ENCODE measurements at places on chromosomes 7 and 10.

GRCh38 chr10:128908099-128908498, 558.9 kb upstream of the MGMT start:
- DNase-seq: no peak

- no peak for DNase-seq
Measured at GRCh38 chr10:116084161-116084560, 188.8 kb downstream of the GFRA1 start.

GRCh38 chr7:132116369-132116768, 459.9 kb downstream of the PLXNA4 start:
- peak; percentile 77 for DNase-seq

- no peak for DNase-seq
Measured at GRCh38 chr7:134736381-134736780, 43.1 kb upstream of the CALD1 start.

All from HFFc6 (cell line).